ENCODE measurements at places on chromosomes 3 and 15.

DNA sequence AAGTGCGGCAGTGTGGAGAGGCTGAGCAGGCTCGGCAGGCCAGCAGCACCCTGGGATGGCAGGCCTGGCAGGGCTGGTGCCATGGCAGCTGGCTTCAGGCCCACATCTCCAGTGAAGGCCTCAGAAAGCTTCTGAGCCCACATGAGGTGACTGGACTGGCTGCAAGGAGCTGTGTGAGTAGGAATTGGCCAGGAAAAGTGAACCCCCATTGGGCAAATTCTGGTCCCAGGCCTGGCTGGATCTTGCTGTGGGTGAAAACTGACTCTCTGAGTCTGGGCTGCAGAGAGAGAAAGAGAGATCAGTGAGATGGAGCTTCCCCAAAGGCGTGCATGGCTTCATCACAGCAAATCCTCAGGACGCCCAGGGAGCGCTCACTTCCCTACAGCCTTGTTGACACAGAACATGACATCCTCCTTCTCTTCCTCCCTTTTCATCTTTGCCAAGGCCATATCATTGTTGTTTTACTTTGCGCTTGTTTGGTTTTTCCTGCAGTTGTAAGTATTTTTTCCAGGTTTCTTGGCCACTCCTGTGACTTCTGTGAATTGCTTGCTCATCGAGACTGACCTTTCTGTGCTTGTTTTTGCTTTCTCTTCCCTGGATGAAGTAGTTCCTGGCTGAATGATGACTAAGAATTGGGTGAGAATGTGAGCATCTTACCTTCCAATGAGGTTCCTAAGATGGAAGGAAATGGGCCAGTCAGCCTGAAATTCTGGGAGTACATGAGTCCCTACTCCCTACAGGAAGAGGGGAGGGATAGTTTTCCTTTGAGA is 299.1 kb downstream of the TLE3 start:
- DNase-seq, result no peak

DNA sequence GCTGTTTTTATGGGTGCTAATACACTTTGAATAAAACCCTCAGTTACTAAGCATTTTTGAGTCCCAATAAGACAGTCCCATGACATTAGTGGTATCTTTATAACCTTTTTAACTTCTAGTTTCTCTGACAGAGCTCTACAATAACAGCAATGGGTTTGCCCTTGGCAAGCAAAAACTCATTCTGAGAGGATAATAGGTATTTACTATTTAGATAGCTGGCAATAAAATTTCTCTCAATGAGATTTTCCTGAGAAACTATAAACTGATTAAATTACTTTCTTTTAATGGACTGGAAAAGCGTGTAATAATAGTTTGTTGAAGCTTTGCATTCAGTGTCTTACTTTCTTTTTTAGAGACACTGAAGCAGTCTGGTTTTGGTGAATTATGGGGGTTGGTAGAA is 168.0 kb upstream of the MLF1 start:
- DNase-seq, result no peak

DNA sequence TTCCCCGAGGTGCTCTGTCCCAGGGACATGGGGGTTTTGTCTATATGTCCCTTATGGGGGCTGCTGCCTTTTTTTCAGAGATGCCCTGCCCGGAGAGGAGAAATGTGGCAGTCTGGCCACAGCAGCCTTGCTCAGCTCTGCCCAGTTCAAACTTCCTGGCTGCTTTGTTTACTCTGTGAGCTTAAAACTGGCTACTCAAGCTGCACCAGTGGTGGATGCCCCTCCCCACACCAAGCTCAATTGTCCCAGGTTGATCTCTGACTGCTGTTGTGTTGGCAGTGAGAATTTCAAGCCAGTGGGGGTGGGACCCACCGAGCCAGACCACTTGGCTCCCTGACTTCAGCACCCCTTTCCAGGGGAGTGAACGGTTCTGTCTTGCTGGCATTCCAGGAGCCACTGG is 188.9 kb downstream of the STXBP5L start:
- no peak for DNase-seq

DNA sequence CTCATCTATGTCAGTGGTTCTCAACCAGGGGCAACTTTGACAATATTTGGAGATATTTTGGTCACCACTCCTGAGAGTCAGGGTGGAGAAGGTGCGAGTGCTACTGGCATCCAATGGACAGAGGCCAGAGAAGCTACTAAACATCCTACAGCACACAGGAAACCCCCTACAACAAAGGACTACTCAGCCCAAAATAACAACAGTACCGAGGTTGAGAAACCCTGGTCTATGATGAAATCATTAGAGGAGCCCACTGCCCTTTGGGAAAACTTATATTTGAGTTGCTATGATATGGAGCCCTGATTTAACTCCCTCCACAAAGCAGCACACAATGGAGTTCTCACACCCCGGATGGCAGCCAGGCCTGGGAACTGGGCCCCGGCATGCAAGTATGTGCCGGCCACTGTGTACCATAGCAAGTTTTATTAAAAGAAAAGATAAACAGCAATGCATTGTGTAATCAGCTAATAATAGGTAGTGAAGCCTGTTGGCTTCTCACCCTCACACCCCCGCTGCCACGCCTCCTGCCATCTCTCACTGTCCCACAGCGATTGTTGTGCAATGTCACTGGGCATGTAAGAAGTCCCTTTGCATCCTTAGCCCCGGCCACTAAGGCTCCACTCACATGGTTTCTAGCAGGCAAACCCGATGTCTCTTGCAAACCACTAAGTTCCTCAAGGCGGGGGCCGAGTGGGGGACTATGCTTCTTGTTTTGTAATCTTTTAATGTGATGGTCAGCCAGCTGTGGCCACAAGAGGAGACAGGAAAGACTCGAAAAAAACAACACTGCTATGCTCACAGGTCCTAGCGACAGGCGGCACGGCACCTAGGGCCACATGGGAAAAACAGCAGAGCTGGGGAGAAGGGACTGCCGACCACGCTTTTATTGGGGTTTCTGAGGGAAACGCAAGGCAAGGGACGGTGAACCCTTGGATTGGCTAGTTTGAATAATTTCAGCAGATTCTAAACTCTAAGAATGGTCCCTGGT is 110.0 kb downstream of the AQP9 start:
- DNase-seq, result no peak

GRCh38 chr3:48599509-48600285 is 4.6 kb upstream of the COL7A1 start:
- no peak for DNase-seq

- no peak for DNase-seq
Measured at GRCh38 chr3:170007031-170007663, 30.6 kb upstream of the GPR160 start.

GRCh38 chr3:118618247-118619040 is 416.2 kb downstream of the IGSF11 start:
- DNase-seq, result no peak

GRCh38 chr15:89690276-89691218 is at the start of the genes PEX11A and WDR93:
TSS of gene PEX11A (minus strand) at chr15:89690754. CDS start at chr15:89690632, 122 bp downstream.
TSS of gene WDR93 (plus strand) at chr15:89690811. CDS start at chr15:89701747, 10,936 bp downstream.
- peak; percentile 54 for DNase-seq

DNA sequence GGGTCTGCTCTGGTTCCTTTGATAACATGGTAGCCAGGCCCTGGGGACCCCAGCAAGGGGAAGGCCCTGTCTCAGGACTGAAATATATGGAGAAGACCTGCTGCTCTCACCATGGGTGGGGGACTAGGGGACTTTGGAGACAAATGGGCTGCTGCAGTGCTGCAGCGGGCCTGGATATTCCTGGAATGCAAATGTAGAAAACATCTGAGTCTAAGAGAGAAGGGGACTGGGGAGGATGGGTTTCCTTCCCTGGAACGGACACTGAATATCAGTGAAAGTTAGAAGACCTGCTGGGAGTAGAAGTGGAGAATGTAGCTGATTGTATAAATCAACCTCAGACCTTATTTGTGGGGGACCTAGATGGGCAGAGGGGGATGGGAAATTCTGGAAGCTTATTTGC is 3.1 kb upstream of the HCN4 start:
- no peak for DNase-seq

DNA sequence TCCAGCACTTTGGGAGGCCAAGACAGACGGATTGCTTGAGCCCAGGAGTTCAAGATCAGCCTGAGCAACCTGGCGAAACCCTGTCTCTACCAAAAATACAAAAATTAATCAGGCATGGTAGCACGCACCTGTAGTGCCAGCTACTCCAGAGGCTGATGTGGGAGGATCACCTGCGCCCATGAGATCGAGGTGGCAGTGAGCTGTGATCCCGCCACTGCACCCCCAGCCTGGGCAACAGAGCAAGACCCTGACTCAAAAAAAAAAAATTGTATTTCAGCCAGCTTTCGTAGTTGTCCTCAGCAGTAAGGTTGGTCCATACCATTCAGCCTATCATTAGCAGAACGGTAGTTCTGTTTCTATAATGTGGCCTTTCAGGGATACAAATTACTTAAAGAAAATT is 66.6 kb upstream of the FURIN start:
- no peak for DNase-seq

GRCh38 chr3:38297537-38297936 is 15.4 kb downstream of the SLC22A14 start:
- no peak for DNase-seq

GRCh38 chr15:80970018-80970657 is 19.5 kb downstream of the MESD start:
- peak; percentile 38 for DNase-seq

DNA sequence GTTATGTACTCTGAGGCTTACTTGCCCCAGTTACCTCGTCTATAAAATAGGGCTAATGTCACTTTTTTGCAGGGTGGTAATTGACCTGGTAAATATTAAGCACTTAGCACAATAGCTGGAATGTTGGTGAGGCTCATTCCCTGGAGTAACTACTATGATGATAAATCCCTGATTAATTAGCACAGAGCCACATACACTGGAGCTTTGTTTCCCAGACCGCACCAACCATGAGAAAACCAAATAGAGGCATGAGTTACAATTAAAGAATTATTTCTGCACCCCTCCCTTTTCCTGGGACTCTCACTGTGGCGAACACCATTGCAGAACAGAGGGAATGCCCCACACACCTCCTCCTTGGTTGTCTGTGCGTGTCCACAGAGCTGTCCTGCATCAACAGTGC is 76.6 kb upstream of the CPOX start:
- no peak for DNase-seq

DNA sequence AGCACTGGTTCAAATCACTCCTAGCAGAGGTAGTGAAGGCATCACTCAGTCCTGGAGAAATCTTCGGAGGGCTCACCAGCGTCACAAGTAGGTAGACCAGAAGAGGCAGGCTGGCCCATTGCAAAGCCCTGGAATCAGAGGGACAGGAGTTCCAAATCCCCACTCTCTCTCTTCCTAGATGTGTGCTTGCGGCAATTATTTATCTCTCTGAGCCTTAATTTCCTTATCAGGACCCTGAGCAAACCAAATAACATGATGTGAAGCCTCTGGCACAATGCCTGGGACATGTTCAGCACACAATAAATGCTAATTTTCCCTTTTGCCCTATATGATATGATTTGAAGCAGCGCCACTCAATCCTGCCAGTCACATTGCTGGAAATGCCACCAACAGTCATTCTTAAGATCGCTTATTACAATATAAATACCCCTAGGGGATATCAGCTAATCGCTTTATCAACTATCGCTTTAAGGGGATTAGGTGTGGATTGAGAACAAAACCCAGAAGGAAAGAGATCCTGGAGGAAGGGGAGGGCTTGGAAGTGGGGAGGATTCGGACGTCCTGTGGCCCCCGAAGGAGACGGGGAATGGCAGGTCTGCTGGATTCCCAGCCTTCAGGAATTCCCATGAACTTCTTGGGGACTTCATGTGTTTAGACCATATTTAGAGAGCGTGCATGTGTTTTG is 59.5 kb upstream of the TSEN2 start:
- no peak for DNase-seq

GRCh38 chr3:10557250-10557649 is 51.9 kb upstream of the ATP2B2 start:
- DNase-seq, result no peak

DNA sequence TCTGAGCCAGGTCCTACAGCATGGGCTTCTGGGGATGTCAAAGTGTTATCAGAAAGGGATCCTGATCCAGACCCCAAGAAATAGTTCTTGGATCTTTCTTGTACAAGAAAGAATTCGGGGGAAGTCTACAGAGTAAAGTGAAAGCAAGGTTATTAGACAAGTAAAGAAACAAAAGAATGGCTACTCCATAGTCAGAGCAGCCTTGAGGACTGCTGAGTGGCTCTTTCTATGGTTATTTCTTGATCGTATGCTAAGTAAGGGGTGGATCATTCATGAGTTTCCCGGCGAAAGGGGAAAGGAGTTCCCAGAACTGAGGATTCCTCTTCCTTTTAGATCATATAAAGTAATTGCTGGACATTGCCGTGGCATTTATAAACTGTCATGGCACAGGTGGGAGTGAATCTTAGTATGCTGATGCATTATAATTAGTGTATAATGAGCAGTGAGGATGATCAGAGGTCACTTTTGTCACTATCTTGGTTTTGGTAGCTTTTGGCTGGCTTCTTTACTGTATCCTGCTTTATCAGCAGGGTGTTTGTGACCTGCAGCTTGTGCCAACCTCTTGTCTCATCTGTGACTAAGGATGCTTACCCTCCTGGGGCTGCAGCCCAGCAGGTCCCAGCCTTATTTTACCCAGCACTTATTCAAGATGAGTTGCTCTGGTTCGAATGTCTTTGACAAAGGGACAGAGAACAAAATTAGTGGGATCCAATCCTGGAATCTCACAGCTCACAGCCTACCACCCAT is 41.0 kb downstream of the CRYGS start:
- no peak for DNase-seq

GRCh38 chr3:176193032-176193730 is 1004.1 kb downstream of the TBL1XR1 start:
- DNase-seq, result no peak

GRCh38 chr3:127107002-127107401 is 85.9 kb upstream of the PRR23E start:
- DNase-seq, result no peak

DNA sequence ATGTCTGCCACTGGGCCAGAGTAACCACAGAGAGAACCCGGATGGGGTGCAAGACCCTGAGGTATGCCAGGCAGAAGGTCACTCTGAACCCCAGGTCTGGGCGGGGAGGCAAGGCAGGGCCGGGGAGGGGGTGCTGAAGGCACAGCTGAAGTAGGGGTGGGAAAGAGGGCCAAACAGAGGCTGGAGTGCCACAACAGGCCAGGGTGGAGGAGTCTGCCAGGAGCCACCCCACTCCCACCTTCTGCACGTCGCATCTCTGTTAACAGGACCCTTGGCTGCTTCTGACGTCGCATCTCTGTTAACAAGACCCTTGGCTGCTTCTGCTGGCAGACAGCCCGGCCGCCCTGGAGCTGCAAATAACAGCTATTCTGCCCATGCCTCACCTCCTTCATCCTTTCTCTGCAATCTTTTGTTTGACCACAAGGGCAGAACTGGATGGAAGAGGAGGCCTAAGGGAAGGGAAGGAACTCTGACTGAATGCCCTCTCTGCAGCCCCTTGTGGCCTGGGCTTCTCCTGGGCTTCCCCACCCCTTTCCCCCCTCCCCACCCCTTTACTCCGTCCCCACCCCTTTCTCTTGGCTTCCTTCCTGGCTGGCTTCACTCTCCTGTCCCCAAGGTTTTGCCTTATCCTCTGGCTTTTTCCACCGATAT is 20.6 kb upstream of the FBLN2 start:
- DNase-seq, result no peak

- DNase-seq, result no peak
Measured at GRCh38 chr3:170863816-170864215, 6.2 kb downstream of the RPL22L1 start.

GRCh38 chr3:106588739-106589138 is 719.9 kb upstream of the CBLB start:
- DNase-seq, result no peak
